ENCODE measurements at places on chromosomes 7 and 10.

DNA sequence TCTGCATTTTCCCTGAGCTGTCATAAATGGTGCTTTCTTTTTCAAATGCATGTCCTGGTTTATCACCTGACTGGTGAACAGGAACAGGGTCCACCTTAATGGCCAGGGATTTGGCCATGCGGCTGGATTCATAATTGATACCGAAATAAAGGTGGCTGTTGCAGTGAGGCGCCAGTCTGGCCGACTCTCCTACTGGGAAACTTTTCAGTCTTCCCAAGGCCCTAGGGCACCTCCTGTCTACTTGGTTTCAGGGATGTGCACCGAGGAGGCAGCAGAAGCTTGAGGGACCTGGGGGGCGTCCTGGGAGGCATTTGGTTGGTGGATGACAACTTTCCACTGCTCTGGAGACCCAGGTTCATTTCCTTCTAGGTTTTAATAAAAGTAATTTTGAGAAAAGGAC lies 46.4 kb upstream of the FIGNL1 start:
- DNase-seq, result no peak

- DNase-seq, result no peak
Observed at GRCh38 chr7:30968747-30969603, 5.2 kb downstream of the GHRHR start.

DNA sequence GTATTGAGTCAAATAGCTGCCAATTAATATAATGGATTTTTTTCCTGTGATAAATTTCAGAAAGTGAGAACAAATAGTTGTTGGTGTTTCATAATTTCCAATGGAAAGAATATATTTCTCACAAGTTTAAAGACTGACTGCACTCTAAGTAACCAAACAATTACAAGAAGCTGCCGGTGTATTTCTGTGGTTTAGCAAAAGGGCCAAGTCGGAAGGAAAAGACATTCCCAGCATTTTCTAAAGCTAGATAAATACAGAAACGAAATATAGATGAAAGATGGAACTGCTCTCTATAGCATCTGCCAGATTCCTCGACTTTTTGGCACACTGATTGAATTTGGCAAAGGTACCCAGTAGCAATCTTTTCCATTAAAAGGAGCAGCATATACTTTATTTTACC lies 92.7 kb upstream of the MKX start:
- DNase-seq, result no peak

DNA sequence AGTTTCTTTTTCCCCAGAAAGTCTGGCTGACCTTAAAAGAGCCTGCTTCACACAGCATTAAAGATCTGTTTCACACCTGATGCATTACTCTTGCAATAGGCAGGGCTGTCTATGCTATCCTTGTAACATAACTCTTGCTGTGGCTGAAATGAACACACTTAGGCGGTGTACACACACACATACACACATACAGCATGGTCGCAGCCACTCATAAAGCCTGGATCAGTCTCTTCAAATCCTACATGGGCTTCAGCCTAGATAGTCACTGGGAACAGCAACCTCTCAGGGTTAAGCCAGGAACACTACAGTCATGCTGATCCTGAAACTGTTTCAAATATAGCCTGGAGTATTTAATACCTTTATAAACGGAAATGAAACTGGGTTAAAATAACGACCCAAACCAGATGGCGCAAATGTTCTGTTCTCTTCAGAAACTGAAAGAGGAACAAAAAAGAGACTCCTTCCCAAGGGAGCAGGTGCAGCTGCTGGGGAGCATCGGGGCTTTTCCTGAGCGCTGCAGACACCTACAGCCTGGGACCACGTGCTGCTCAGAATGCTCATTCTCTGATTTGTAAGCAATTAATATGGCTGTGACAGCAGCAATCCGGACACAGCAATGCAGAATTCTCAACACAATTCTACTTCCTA lies 61.0 kb upstream of the SFMBT2 start:
- no peak for DNase-seq

DNA sequence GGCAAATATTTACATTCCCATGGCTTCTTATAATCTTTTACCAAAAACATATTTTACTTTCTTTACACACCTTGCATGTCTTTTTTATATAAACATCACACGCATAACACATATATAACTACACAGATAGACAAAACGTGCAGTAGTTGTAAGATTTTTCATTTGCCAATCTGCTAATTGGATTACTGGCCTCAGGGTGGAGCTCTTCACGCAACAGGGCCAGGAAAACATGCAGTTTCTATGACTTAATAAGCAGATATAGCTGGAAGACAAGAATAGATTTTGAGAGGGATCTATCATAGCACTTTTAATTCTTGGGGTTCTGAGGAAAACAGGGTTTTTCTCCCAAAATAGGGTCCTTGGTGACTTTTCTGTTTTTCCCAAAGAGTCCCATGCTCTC lies 12.7 kb downstream of the ACADSB start:
- DNase-seq, result no peak

DNA sequence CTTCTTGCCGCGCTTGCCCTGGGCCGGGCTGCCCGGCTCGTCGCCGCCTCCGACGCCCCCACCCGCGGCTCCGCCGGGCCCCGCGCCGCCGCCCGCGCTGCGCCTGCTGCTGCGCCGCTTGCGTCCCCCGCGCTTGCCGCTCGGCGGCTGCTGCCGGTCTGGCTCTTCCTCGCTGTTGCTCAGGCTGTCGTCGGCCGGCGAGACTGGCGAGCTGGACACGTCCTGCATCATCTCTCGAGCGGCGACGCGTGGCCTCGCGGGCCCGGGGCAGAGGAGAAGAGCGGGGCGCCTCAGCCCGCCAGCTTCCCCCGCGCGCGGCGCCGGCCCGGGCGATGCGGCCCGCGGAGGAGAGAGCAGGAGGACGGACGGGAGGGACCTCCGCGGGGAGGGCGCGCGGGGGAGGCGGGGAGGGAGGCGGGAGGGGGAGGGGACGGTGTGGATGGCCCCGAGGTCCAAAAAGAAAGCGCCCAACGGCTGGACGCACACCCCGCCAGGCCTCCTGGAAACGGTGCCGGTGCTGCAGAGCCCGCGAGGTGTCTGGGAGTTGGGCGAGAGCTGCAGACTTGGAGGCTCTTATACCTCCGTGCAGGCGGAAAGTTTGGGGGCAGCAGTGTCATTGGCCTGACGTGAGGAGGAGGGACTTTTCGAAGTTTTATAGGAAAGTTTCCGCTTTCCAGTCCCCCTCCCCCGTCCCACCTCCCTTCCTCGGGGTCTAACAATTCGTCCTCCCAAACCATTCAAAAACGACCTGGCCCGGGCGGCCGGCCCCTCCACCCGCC lies at the start of gene TWIST1:
Gene TWIST1, minus strand, starts transcription at position 546 of the 779 bp plus-strand sequence. Its CDS starts 315 bp downstream, at position 231.
- no peak for DNase-seq

DNA sequence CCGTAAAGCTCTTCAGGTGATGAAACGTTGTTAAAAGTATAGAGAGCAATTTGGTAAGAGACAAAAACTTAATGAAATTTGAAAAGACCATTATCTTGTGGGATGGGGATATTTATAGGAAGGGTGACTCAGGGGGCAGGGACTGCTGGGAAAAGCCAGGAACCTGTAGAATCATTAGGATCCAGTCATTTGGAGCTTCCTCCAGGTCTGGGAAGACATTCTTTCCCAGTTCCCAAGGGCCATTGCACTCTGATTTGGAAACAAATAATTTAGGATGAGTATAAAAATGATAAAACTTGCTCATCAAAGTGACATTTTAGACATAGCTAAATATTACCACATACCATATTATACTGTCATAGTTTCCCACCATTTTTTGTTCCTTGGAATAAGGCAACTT lies 143.9 kb downstream of the PFKFB3 start:
- DNase-seq, result no peak

DNA sequence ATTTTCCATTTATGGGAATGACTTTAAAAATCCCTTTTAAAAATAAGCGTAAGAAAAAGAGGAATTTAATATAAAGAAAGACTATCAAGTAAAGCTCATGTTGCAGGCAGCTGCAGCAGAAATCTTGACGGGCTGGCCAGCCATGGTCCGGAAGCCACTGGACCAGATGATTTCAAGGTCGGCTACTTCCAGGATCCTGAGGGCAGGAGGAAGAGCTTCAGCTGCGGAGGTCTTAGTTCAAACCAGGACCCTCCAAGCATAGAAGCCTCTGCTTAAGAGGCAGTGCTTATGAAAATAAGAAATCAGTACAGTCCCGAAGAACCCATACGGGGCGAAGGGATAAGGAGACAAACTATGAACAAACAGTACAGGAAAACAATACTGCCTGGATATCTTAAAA lies 220.2 kb upstream of the CELF2 start:
- DNase-seq, result no peak

GRCh38 chr7:132697003-132697402 lies 120.7 kb upstream of the PLXNA4 start:
- no peak for DNase-seq

DNA sequence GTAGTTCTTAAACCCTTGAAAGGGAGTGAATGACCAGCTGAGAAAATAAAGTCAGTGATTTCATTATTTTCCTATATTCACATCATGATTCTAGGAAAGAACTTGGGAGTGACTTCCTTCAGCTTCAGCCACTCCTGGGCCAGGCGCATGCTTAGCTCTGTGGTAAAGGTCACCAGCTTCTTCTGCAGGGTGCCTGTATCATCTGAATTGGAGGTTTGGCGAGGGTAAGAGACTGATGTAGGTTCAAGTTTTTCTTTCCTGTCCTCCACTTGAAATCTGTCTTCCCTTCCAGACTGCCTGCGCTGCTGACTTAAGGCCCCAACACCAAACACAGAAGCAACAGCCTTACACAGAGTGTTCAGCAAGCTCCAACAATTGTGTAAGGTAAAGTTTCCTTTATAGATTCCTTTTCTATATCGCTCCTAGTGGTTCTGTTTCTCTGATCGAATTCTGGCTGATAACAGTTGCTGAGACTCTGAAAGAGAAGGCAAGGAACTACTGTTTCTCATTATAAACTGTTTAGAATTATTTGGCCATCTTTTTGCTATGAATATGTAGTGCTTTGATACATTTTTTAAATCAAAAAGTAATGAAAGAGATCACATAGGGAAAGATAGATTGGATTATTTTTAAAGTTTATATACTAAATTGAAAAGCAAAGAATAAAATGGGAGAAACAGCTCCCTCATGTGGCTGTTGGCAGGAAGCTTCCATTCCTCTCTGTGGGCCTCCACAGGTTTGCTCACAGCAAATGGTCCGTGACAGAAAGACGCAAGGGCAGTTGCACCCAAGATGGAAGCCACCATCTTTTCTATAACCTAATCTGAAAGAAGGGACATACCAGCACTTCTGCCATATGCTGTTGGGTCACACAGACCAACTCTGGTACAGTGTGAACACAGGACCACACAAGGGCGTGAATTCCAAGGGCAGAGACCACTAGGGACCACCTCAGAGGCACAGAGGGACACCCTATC lies 14.0 kb downstream of the GATAD1 start:
- DNase-seq, result no peak

Measured in stimulated activated CD8-positive, alpha-beta memory T cell treated with anti-CD3 and anti-CD28 coated beads, Interleukin-15, amount 100 ng/mL, for 48 hours (primary cell).